Heart left ventricle (tissue), 16 donors: ENCODE measurements at places on chromosomes 7 and 10. TPM values are rescaled to one million over a fixed set of nuclear protein-coding genes. Genes with fewer than 3 reads are reported as not detected.

Gene SEPHS1
- 29.1 TPM for total RNA-seq

Gene ATAD1
- total RNA-seq: 64.8 TPM

Gene DYNC1I1
- total RNA-seq: 30.5 TPM

Gene EVX1
- total RNA-seq: not detected

Gene LEP
- total RNA-seq: 0.21 TPM

DNA sequence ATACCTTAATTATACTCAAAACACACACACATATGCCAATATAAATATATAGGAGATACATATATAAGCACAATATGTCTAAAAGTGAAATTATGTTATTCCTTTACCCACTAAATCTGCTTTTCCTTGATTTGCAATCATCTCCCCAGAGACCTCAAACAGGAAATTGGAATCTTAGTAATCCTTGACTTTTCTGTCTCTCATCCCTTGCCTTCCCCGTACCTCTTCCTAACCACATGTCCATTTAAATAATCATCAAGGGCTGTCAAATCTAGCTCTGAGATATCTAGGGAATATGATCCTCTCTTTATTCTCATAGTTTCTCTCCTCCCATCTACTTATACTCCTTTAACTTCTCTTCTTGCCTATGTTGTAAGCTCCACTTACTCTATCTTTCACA lies 336.6 kb downstream of the HGF start:
- DNase-seq: no peak

DNA sequence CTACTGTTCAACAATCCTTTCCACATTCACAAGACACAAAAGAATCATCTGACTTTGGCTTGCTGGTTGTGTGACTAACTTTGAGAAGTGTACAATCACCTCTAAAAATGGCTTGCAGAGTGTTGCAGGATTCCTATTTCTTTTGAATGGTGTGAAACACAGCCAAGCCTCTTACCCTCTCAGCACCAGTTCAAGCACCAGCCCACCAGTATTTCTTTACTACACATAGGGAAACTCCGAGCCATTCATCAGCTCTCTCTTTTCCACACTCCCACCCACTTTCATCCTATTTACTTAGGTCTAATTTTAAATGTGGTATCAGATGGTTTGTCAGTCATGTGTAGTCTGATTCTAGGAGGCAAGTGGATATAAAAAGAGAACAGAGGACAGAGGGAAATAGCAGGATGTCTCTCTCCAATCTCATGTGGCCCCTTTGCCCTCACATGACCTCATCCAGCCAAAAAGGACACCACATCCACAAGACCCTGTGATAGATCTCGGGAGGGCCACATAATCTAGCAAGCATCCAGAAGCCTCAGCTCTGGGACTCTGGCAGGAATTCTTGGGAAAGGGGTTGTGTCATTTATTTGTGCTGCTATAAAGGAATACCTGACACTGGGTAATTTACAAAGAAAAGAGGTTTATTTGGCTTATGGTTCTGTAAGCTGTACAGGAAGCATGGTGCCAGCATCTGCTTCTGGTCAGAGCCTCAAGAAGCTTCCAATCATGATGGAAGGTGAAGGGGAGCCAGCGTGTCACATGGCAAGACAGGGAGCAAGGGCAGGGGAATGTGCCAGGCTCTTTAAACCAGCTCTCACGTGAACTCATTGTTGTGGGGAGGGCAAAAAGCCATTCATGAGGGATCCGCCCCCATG lies 66.8 kb upstream of the NEBL start:
- no peak for DNase-seq

DNA sequence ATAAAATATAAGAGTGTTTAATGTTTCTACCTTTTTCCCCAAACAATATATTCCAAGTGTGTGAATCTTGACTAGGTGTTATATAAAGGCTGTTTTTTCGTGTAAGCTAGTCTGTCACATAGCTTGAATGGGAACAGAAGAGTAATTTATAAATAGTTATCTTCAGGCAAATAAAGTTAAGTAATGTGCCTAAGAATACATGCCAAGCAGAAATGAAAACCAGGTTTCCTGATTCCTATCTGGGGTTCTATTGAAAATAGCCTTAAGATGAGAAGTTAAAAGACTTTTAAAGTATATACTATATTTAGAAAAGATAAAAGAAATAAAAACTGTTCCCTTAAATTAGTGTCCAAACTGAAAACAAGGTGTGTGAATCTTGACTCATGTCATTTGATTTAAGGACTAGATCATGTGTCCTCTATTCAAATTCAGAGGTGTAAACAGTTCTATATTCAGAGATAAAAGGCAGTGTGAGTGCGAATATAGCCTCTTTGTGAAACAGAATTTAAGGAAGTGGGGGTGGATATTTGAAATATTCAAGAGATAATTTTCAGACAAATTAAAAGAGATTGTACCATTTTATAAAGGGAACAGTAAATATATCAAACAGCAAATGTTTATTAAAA lies 247.5 kb downstream of the THSD7A start:
- DNase-seq: no peak

- no peak for DNase-seq
These were observed 30.4 kb upstream of the DDC start for GRCh38 chr7:50595491-50596102.

DNA sequence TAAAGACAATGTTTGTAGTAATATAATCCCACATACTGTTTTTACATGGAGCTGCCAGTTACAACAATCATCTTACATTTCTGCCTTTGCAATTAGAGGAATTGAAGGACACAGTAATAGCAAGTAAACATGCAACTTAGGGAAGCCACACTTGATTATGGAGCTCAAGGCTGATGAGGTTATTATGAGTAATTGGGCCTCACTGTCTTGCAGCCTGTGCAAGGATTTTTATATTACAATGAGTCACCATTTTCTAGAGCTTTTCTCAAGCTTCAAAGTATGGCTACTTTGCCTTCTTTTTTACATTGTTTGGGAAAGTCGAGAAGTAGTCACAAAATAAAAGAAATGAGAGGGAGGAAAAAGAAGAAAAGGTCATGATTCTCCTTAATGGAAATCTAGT lies 226.4 kb downstream of the KIAA1217 start:
- DNase-seq: no peak
